Hindlimb muscle (tissue), 1 donor: ENCODE measurements at places on chromosomes 4 and X. TPM values are rescaled to one million over a fixed set of nuclear protein-coding genes. Genes with fewer than 3 reads are reported as not detected.

The ETDB gene
- not detected for polyA plus RNA-seq

The MAML3 gene
- polyA plus RNA-seq, result 6.0 TPM

The KCTD8 gene
- polyA plus RNA-seq, result 0.14 TPM

The AFP gene
- polyA plus RNA-seq, result 0.28 TPM

The CPLX1 gene
- 0.28 TPM for polyA plus RNA-seq

The ERAS gene
- polyA plus RNA-seq, result not detected

The FGFBP1 gene
- not detected for polyA plus RNA-seq

The PITX2 gene
- polyA plus RNA-seq, result 32.6 TPM

The RNF150 gene
- 42.4 TPM for polyA plus RNA-seq

The SERPINA7 gene
- polyA plus RNA-seq, result not detected

The SLC25A43 gene
- polyA plus RNA-seq, result 6.9 TPM

The MAGEH1 gene
- polyA plus RNA-seq, result 35.8 TPM

The SORCS2 gene
- 6.9 TPM for polyA plus RNA-seq

The RAB9B gene
- 22.6 TPM for polyA plus RNA-seq

The CT83 gene
- not detected for polyA plus RNA-seq

The ABCG2 gene
- 3.0 TPM for polyA plus RNA-seq

The ODAM gene
- not detected for polyA plus RNA-seq

The SRPX2 gene
- polyA plus RNA-seq, result 21.0 TPM

The SMIM10L2A gene
- 2.6 TPM for polyA plus RNA-seq

The CHIC1 gene
- 7.7 TPM for polyA plus RNA-seq
